ENCODE measurements at places on chromosomes 7 and 10. TPM values are rescaled to one million over a fixed set of nuclear protein-coding genes. Genes with fewer than 3 reads are reported as not detected.
A peak's percentile ranks its signal among the peaks of the same experiment; 100 is the strongest.

DNA sequence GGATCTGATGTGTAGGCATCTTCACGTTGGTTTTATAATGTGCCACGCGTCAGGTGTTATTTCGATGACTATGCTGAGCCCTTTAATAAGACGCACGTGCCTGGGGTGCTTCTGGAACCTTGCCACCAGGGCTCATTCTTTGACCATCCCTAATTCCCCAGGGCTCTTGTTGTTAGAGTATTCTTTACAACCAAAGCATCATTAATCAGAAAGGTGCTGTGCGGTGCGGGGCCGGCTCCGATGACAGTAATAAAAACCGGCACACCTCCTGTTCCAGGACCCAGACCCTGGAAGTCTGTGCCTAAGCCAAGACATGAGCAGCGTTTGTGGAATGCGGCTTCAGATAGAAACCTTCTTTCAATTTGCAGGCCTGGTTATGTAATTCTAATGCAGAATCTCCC lies 58.4 kb downstream of the MGMT start:
- peak; percentile 63 for ATAC-seq

DNA sequence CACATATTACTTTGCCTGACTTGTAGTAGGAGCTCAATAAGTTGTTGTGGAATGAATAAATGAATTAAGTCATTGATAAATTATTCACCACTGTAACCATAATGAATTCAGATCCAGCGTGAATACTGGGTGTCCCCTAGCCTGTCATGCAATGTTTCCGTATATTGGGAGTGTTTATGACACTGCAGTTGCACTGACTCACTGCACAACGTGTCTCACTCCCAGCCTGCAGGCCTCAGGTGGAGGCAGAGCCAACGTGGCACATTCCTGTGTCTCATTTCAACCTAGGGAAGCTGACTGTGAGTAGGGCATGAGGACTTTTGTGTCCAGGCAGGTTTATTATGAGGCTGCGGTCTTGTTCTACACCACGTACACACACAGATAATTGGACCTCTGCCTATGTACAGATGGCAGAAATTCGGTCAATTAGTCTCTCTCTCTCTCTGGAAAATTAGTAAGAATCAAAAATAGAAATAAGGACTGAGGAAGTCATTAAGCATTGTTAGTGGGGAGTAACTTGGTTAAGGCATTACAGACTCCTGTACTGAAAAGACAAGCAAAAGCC lies 299.1 kb upstream of the IGFBP3 start:
- ATAC-seq, result no peak

GRCh38 chr7:93566876-93567275 lies 7.6 kb downstream of the CALCR start:
- no peak for ATAC-seq

- ATAC-seq, result peak; percentile 89
Measured at GRCh38 chr10:51894771-51895578, 195.6 kb upstream of the CSTF2T start.

GRCh38 chr7:131836733-131837132 lies 280.3 kb upstream of the PODXL start:
- no peak for ATAC-seq

DNA sequence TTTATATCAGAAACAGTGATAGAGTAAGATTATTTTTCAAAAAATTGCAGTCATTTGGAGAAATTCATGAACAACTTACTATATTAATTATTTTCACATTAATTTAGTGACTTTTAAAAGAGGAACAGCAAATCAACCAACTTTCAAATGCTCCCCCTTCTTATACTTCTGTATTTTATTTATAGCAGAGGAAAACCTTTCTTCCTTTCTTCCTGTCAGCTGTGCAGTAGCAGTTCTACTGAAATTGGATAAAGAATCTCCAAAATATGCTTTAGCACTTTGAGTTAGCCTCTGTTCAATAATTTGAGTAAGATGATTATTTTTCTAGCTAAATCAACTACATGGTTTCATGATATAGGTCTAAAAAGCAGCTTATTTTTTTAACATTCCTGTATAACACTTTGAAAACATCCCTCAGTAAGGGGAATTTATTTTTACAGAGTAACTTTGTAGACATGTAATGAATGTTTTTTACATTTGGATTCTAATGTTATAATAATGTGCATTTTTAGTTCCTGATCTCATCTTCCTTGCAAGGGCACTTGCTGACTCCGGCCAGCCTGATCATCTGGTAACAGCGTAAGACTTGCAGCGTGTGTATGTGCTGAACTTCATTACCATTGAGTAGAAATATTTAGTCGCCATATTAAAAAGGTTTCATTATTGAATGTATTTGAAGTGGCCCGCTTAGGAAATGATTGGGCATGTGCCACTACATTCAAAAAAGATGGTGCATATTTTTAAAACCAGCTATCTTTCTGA lies 158.3 kb upstream of the HDAC9 start:
- ATAC-seq, result no peak

Gene LRRD1
- total RNA-seq, result not detected

Gene ARHGEF5
- 3.4 TPM for total RNA-seq

Gene SEMA3D
- 0.27 TPM for total RNA-seq
